ENCODE measurements at places on chromosomes 1 and 21. TPM values are rescaled to one million over a fixed set of nuclear protein-coding genes. Genes with fewer than 3 reads are reported as not detected.
A peak's percentile ranks its signal among the peaks of the same experiment; 100 is the strongest.

Gene VHLL
- not detected for polyA plus RNA-seq

DNA sequence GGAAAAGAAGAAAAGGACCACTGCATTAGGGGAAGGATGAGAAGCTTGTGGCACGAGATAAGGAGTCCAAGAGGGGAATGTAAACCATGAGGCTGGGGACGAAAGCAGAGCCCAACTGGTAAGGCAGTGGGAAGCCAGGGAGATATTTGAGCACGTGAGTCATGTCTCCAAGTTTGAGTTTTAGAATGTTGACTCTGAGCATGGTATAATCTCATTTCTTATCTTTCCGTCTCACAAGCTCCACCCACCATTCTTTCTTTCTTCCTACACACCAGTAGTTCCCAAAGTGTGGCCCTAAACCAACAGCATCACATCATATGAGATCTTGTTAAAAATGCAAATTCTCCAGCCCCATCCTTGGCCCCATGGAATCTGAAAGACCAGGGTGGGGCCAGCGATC lies 145.3 kb downstream of the PLPP3 start:
- DNase-seq = no peak
- no peak overlapping the region for H3K27ac ChIP-seq
- H3K27me3 ChIP-seq = no peaks in the 10 kb centered on the region
- no peaks in the 10 kb centered on the region for H3K36me3 ChIP-seq
- no peak overlapping the region for H3K4me3 ChIP-seq

DNA sequence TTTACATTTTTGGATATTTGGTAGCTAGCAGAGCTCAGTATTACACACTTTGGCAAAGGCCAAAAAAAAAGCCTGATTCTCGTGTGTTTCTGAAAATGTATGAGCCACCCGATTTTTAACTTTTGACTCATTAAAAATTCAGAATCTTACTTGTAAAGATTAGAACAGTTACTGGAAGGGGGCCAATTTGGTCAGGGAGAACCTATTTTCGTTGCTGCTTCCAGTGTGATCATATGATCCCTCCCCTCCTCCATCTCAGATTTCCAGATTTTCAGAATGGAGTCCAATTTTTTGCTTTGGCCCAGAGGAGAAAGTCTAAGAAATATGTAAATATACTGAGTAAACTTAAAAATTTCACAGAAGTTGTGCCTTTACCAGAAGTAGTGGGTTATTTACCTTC lies 3.2 kb upstream of the OR2AK2 start:
- H3K36me3 ChIP-seq = no peaks in the 10 kb centered on the region
- H3K4me3 ChIP-seq = no peak overlapping the region
- peaks cover under 1% of the 10 kb centered on the region for H3K4me1 ChIP-seq
- H3K27me3 ChIP-seq = no peaks in the 10 kb centered on the region
- no peak overlapping the region for H3K27ac ChIP-seq

- DNase-seq = no peak
- H3K36me3 ChIP-seq = no peaks in the 10 kb centered on the region
- no peak overlapping the region for H3K4me3 ChIP-seq
These were observed 3.3 kb downstream of the NR5A2 start for GRCh38 chr1:200030791-200031190.

- no peaks in the 10 kb centered on the region for H3K4me1 ChIP-seq
- H3K27me3 ChIP-seq = no peaks in the 10 kb centered on the region
- no peak overlapping the region for H3K27ac ChIP-seq
- H3K4me3 ChIP-seq = no peak overlapping the region
- no peak for DNase-seq
These were observed 195.7 kb upstream of the PTBP2 start for GRCh38 chr1:96525657-96526557.

GRCh38 chr21:42631142-42631541 lies 22.3 kb upstream of the PDE9A start:
- no peaks in the 10 kb centered on the region for H3K4me1 ChIP-seq
- no peak for DNase-seq
- H3K4me3 ChIP-seq = no peak overlapping the region

Gene PLEKHA6
- 0.08 TPM for polyA plus RNA-seq

Gene RTCA
- 11.7 TPM for polyA plus RNA-seq

DNA sequence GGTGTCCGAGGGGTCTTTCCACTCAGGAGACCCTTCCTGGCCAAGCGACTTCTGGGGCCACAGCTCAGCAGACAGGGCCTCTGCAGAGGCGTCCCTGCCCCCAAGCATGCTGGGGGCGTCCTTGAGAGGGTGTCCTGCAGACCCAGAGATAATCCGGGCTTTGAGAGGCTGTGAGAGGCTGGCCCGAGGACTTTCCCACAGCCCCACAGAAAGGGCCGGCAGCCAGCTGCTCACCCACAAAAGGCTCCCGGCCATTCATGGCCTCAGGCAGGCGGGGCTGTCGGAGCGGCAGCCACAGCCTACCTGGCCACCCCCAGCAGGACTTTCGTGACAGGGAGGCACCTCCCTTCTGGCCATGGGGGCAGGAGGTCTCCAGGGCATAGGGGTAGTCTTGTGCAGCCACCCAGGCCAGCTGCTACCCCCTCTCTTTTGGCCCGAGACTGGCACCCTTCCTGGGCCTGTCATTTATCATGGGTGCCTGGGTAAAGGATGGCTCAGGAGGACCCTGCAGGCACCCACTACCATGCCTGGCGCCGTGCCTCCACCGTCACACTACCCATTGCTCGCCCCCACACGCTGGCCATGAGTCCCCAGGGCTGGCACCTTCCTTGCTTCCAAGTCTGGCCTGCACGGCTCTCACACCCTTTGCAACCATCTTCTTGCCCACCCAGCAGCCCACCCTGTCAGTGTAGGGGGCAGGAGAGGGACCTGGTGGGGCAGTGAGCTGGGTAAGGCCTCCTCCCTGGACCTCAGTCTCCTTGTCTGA lies 11.1 kb upstream of the TNFRSF14 start:
- H3K36me3 ChIP-seq = no peaks in the 10 kb centered on the region
- no peak overlapping the region for H3K4me3 ChIP-seq
- no peak for DNase-seq
- peak overlapping the region; percentile 7 for H3K27ac ChIP-seq
- peaks cover 34% of the 10 kb centered on the region for H3K4me1 ChIP-seq

DNA sequence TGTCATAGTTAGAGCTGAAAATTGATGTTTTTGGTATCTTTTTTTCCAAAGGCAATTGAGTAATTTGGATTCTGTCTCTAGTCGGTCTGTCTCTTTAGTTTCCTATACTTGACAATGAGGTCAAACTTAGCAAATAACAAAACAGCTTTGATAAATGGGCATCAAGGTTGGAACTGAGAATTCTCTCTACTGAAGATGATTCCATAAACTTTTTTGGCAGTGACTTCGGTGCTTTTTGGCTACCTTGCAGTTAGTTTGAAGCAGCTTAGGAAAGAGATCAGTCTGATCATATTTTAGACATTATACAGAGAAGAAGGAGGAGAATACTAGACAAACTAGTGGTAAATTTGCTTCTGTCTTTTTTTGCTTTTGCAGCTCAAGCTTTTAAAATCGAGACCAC lies 559 bp downstream of the VCAM1 start:
- DNase-seq = no peak
- no peak overlapping the region for H3K4me3 ChIP-seq
- H3K27me3 ChIP-seq = no peaks in the 10 kb centered on the region
- H3K27ac ChIP-seq = no peak overlapping the region
- H3K36me3 ChIP-seq = no peaks in the 10 kb centered on the region

- DNase-seq = no peak
- peaks cover 2% of the 10 kb centered on the region for H3K36me3 ChIP-seq
- H3K4me1 ChIP-seq = peaks cover 52% of the 10 kb centered on the region
- no peaks in the 10 kb centered on the region for H3K27me3 ChIP-seq
- H3K4me3 ChIP-seq = no peak overlapping the region
These were observed 18.0 kb downstream of the KIAA0319L start for GRCh38 chr1:35539073-35539823.

DNA sequence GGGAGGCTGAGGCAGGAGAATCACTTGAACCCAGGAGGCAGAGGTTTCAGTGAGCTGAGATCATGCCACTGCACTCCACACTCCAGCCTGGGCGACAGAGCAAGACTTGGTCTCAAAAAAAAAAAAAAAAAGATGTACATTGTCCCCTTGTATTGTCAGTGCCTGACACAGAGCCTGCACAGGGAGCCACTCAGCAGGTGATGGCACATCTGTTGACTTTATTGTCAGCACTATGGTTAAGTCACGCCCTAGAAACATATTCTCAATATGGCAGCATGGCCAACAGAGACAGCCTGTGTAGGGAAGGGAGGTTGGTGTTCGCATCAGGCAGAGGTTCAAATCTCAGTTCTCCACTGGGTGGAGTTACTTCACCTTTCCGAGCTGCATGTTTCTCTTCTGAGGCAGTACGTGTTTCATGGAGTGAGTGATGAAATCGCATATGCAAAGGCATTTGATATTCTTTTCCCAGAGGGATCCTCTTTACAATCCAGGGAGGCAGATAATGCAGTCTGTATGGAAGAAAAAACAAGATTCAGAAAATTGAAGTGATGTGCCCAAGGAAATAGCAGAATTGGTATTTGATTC lies 20.6 kb downstream of the LAMC2 start:
- H3K27me3 ChIP-seq = no peaks in the 10 kb centered on the region
- no peaks in the 10 kb centered on the region for H3K4me1 ChIP-seq
- DNase-seq = no peak
- no peak overlapping the region for H3K4me3 ChIP-seq

Gene NRIP1
- polyA plus RNA-seq = 28.2 TPM

DNA sequence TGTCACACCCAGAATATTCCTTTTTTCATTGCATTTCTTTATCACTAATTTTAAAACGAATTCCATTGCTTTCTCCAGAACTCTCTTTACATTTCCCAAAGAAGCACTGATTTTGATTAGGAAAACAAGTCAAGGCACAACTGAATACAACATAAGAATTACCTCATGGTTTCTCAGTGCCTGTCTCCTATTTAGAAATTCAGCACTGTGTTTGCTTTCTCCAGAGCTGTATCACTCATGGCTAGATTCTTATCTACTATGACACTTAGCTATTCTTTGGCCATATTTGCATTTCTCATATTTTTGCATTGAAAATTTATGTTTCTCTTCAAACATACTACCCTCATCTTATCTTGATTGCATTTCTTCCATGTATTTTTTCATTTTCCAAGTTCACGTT lies 1402.0 kb downstream of the MRPL39 start:
- H3K4me1 ChIP-seq = no peaks in the 10 kb centered on the region
- H3K27ac ChIP-seq = no peak overlapping the region
- no peak overlapping the region for H3K4me3 ChIP-seq
- no peak for DNase-seq

DNA sequence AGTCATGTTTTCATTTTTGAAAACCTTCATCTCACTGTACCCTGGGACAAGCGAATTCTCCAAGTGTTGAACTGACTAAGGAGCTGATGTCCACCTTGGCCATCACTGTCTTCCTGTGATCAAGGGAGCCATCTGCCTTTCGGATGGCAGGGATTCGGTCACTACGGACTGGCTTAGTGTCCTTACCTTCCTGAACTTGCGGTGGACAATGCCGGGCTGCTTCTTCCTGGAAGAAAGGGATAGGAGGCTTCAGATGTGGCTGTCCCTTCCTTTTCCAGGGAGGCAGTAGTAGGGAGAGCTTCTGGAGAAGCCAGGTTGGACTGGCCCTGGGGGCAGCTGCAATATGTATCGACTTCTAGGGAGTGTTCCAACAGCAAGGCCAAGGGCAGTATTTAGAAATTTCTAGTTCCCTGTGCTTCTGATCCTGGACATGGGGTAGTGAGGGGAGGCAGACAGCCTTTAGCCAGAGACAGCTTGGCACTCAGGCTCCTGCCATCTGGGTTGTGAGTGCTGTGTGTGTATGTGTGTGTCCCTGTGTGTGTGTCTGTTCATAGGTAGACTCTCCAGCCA lies 114.6 kb downstream of the IER5 start:
- no peak overlapping the region for H3K4me3 ChIP-seq
- DNase-seq = no peak
- no peaks in the 10 kb centered on the region for H3K27me3 ChIP-seq
- H3K36me3 ChIP-seq = no peaks in the 10 kb centered on the region
- no peak overlapping the region for H3K27ac ChIP-seq

DNA sequence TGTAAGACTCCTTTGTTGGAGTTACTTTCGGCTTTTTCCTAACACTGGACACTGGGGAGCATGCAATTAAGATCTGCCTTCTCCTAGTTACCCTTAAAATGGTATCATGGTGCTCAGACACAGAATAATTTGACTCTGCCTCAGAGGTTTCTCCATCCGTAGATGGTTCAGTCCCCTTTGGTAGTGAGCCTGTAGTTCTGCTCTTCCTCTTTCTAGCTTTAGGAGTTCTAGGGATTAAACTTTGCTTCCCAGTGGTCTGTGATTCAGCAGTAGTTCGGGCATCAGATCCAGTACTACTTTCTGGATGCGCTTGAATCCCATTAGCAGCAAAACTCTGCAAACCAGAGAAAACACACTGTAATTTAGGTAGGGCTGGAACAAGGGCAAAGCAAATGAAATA lies 1.5 kb downstream of the DNTTIP2 start:
- H3K36me3 ChIP-seq = peaks cover 36% of the 10 kb centered on the region
- peaks cover 34% of the 10 kb centered on the region for H3K4me1 ChIP-seq
- no peak for DNase-seq
- peak overlapping the region; percentile 10 for H3K27ac ChIP-seq
- H3K27me3 ChIP-seq = no peaks in the 10 kb centered on the region

Gene EXOSC10
- 27.4 TPM for polyA plus RNA-seq

GRCh38 chr1:156372265-156372586 lies 3.2 kb downstream of the RHBG start:
- H3K27me3 ChIP-seq = peaks cover 23% of the 10 kb centered on the region
- H3K36me3 ChIP-seq = no peaks in the 10 kb centered on the region
- peaks cover 54% of the 10 kb centered on the region for H3K4me1 ChIP-seq

DNA sequence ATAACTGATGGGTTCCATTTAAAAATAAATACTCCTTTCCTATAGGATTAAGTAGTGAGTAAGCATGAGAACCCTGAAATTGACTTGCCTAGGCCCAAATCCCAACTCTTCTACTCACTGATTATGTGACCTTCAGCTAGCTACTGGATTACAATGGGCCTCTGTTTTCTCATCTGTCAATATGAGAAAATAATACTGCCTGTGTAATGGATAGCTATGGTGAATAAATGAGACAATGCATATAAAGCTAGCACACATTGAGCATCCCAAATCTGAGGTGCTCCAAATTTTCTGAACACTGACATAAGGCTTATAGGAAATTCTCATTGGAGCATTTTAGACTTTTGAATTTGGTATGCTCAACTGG lies 5.3 kb upstream of the LRRC8C start:
- no peak for DNase-seq
- no peak overlapping the region for H3K4me3 ChIP-seq
- peaks cover 20% of the 10 kb centered on the region for H3K36me3 ChIP-seq
- no peaks in the 10 kb centered on the region for H3K27me3 ChIP-seq

Gene TRPM2
- polyA plus RNA-seq = 7.6 TPM

Gene LRIF1
- polyA plus RNA-seq = 1.8 TPM

Gene COL18A1
- 0.80 TPM for polyA plus RNA-seq

Data from CD14-positive monocyte (primary cell).